CD8-positive, alpha-beta T cell (primary cell): ENCODE measurements at places on chromosomes 1 and 21.
A peak's percentile ranks its signal among the peaks of the same experiment; 100 is the strongest.

DNA sequence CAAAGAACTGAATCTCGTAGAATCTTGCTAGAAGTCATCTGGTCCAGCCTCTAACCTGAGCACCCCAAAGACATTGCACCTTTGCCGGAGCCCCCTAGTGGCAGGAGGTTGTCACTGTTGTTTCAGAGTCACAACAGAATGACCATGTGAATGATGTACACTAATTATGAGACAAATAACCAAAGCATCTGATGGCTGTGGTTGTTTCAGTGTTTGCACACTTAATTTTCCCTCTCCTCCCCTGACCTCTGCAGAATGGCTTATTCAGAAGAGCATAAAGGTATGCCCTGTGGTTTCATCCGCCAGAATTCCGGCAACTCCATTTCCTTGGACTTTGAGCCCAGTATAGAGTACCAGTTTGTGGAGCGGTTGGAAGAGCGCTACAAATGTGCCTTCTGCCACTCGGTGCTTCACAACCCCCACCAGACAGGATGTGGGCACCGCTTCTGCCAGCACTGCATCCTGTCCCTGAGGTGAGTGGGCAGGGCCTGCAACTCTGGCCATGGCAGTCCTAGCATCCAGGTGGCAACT, 26.4 kb downstream of the TRAF5 start:
- peak; percentile 55 for DNase-seq

- DNase-seq, result no peak
Observed at GRCh38 chr1:151908228-151908691, 1.1 kb downstream of the THEM4 start.

DNA sequence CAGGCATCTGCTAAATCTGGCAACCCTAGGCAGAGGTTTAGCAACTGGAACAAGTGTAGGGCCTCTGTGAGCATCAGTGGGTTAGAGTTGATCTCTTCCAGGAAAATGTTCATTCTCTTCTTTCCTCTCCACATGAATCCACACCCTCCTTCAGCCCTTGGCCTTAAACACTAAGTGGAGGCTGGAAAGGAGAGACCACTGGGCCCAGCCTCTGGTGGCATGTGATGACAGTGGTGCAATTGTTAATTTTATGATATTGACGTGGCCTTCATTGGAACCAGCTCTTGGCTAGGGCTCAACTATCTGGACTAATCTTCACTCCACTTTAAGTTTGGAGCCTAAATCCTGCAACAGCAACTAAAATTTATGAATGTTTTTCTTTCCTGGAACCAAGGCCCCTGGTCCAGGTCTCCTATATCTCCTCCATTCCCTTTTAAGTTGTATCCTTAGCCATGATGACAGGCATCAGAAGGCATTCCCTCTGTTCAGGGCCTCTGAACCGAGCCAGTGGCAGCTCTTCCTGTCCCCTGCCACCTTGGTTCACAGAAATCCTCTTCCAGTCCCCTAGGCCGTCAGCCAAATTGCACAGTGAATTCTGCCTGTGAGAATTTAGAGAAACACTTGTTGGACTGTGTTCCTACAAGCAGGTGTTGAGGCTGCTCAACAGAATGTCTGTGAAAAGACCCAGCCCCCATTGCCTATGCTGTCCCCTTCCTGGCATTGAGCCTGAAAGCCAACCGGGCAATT, 132.2 kb downstream of the PSMG1 start:
- no peak for DNase-seq

DNA sequence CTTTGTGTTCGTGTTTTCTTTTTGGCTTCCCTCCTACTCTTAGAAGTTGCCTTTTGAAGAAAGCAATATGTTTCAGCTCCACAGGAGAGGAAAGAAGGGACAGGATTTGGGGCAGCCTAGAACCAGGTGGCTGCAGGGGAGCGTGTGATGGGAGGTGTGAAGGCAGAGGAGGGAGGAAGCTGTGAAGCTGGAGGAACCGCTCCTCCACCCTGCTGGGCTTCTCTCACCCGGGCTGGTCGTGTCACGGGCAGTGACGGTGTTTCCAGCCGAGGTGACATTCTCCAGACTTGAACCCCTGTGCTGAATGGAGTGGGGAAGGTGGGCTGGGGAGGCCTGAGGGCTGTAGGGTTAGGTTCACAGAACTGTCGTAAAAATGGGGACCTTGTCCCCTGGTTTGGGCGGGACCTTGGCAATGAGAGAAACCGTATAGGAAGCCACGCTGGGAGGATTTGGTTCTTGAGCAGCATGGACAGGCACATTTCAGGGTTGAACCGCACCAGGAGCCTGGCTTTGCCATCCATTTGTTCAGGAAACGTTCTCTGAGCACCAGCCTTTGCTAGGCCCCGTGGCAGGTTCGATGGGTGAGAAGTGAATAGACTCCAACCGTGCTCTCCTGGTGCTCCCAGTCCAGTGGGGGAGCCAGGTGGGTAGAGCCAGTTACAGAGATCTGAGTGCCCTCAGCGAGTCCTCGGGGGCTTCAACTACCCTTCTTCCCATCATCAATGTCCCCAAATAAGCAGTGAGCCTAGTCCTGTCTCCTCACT, 103.0 kb downstream of the PRDM2 start:
- DNase-seq, result no peak

DNA sequence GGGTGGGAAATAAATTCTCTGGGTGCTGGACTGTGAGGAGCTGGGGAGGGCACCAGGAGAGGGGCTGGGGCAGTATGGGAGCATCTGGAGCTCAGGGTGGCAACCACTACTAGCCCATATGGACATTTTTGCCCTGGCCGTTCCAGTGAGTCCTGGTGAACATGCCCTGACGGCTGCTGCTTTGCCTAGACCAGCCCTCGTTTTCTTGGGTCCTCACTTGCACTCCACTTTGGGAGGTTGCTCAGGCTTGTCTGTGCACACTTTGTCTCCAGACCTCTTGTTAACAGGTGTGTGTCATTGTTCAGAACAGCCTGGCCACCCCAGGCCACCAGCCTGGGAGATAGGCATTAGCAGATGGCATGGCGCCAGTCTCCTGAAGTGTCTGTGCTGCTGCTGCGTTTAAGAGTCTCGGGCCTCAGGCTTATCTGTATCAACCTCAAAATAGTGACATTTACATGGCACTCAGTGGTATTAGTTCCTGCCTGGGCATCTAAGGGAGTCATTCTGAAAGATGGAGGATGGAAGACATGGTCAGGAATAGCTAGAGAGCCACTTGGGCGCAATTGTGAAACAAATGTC, 190.5 kb downstream of the PTPRU start:
- no peak for DNase-seq

DNA sequence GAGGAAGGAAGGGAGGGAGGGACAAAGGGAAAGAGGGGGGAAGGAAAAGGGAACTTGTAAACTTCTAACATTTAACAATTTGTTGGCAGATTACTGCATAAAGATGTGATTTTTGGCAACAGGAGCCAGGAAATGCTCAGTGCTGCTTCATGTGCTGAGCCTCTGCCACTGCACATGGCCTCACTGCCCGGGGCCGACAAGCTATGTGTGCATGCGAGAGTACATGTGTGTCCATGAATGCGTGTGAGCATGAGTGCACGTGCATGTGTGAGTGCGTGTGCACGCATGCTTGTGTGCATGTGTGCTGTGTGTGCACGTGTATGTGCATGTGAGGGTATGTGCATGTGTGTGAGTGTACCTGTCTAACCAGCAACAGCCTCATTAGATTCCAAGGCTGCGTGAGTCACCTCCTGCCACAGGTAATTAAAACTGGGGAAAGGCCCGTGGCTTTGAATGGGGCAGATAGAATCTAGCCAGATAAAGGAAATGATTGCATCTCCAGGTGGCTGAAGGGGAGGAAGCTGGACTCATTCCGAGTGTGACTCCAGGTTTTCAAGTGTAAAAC, 41.4 kb upstream of the TSPEAR start:
- DNase-seq, result no peak

DNA sequence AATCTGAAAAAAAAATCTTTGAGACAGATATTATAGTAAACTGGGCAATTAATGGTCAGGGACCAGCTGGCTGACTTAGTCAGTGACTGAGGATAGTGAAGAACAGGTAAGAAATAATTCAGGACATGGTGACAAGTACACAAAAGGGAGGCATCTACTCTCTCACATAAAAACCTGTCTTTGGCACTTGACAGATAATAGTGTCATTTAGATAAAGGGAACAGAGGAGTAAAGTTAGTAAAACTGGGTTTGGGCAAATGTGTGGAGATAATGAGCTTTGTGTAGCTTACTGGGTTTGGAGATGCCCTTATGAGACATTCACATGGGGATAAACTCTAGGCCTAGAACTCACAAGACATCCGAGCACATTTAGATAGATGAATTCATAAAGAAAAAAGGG, 4.0 kb downstream of the SSX2IP start:
- DNase-seq, result no peak

GRCh38 chr1:184456189-184456588, 69.4 kb downstream of the C1orf21 start:
- no peak for DNase-seq

DNA sequence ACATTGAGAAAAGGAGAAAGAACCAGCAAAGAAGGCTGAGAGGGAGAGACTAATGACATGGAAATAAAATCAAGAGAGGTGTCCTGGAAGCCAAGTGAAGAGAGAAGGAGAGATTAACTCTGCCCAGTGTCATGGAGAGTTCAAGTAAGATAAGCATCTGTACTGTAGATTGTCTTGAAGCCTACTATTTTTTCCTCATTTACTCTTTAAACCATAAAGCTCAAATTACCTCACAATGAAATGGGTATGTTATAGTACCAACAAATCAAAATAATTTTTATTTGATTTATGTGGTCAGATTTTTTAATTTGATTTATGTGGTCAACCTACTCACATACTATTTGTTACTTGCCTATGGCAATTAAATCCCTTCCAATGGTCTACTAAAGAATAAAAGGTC, 5.2 kb upstream of the PALMD start:
- DNase-seq, result no peak
